ENCODE measurements at places on chromosomes 3 and 15. TPM values are rescaled to one million over a fixed set of nuclear protein-coding genes. Genes with fewer than 3 reads are reported as not detected.

The PRSS50 gene
- total RNA-seq = not detected

The HRH1 gene
- 1.4 TPM for total RNA-seq

The RLBP1 gene
- total RNA-seq = not detected

The CEP19 gene
- 4.7 TPM for total RNA-seq

The CTXND1 gene
- not detected for total RNA-seq

The TAGLN3 gene
- total RNA-seq = 3.5 TPM

The COL6A5 gene
- total RNA-seq = not detected

The NUTM1 gene
- not detected for total RNA-seq

The DZIP3 gene
- 12.9 TPM for total RNA-seq

The GMPS gene
- total RNA-seq = 161 TPM

All from activated CD4-positive, alpha-beta T cell treated with anti-CD3 and anti-CD28 coated beads for 36 hours (primary cell).